ENCODE measurements at places on chromosomes 2 and 18. TPM values are rescaled to one million over a fixed set of nuclear protein-coding genes. Genes with fewer than 3 reads are reported as not detected.

IL36B gene
- total RNA-seq: not detected

VIL1 gene
- total RNA-seq: 0.76 TPM

FN1 gene
- total RNA-seq: 1,161 TPM

ERFE gene
- 0.43 TPM for total RNA-seq

SETBP1 gene
- total RNA-seq: 38.8 TPM

PRKAG3 gene
- not detected for total RNA-seq

SULT1C3 gene
- total RNA-seq: not detected

HOXD12 gene
- total RNA-seq: not detected

- no peak for DNase-seq
These were observed 36.6 kb downstream of the RPL31 start for GRCh38 chr2:101038455-101039255.

DNA sequence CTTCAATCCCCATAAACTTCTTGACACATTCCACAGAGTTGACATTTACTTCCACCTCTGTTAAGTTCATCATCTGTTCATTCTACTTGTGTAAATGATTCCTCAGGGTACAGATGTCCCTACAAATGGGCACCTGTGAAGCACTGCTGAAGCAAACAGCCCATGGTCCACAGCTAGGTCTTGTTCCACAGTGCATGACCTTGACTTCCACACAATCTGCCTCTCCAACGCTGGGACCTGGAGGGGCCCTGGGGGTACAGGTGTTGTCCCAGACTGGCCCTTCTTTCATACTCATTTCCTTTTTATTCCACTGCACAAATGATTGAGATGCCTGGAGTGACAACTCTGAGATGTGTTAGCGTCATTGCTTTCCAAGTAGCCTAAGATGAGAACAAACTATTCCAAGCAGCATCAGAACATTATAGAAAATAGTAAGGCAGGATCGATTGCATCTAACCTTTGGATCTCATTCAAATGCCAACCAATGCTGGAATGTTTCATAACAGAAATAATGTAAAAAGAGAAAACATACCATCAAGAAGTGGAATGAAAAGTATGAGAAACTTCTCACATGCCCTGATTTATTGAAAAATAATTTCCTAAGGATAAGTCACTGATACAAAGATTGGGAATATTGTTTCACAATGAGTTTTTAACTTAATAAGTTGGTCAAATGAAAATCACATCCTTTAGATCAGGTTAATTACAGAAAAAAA is 31.2 kb downstream of the PIEZO2 start:
- no peak for DNase-seq

- no peak for DNase-seq
These were observed 17.4 kb upstream of the CHAC2 start for GRCh38 chr2:53750041-53750768.

- DNase-seq: no peak
These were observed 23.7 kb downstream of the FAM178B start for GRCh38 chr2:96962567-96963203.

GRCh38 chr2:169119123-169119760 is 49.9 kb downstream of the DHRS9 start:
- no peak for DNase-seq

DNA sequence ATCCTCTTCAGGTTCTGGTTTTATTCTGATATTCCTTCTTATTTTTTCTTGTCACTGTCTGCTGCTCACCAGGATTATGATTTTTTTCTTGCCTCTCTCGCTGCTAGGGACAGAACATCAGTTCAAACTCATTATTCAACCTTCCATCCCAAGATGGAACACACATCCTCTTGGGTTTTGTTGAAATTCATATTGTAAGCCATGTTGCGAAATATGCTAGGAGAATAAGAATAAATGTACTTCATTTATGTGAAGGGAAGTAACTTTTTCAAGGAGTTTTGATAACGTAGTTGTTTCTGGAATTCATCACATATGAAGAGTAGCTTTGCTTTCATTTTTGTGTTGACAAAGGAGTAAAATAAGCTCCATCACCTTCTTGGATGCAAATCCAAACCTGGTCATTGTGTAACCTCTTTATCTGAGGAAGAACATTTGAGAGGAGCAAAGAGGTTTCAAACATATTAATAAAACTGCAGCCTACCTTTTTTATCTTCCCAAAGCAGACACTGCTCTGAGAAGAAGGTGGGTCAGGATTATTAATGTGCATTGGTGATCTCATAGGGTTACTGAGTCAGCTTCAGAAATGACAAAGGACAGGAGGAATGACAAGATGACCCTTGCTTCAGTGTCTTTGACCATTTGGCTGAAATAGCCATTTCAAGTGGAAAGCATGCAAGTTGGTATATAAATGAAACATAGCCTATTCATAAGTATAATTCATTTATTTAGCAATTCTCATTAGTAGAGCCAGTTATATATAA is 280.0 kb downstream of the GULP1 start:
- DNase-seq: no peak

DNA sequence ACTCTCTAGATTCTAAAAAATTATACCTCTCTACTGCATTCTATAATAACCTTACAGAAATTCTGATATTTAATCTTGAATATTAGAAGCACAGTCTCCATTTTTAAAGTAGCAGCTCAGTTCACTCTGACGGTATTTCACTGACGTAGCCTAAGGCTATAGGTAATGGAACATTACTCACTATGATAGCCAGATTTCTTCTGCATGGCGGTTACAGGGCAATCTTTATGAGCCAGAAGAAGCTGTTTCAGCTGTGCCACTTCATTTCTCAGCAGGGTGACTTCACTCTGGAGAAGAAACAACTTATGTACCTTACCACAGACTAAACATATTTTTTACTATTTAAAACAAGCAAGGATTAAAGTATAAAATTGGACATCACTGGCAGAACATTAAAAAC is 75.3 kb upstream of the CHN1 start:
- DNase-seq: no peak

DNA sequence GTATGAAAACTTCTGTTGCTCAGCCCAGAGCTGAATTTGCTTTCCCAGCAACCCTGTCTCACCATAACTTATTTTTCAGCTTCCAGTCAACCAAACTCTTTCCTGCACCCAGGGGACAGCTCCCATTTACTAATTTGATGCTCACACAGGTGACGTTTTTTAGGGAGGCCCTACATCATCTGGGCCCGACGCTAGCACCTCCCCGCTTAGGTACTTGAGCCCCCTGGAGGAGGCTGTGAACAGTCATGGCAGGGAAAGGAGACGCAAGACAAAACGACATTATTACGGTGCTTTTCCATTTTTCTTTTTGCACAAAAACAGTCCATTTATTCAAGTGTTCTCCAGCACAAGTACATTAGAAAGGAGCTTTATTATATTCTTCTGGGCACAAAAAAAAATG is 59.2 kb upstream of the POMC start:
- DNase-seq: no peak

GRCh38 chr18:67402543-67402942 is 114.0 kb downstream of the DSEL start:
- no peak for DNase-seq

- DNase-seq: no peak
These were observed 178.1 kb downstream of the NCKAP5 start for GRCh38 chr2:133390156-133390555.

GRCh38 chr2:229633556-229633955 is 80.8 kb downstream of the DNER start:
- DNase-seq: no peak

DNA sequence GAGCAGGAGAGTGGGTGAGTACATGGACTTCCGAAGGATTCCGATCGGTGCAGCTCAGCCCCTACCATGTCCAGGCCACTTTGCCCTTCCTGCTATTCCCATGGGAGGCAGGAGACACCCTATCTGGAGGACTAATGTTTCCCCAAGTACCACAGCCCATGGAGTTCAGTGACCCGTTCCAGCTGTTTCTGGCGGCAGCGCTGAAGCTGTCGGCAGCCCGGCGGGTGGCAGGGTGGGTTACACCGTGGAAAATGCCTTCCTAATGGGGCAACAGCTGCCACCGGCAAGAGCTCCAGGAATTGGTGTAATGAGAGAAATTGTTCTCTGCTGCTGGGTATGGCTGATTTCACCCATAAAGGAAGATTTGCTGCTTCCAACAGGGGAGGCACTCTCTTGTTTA is 98.3 kb downstream of the MYCN start:
- DNase-seq: peak; percentile 38

GRCh38 chr18:21439431-21439846 is 161.1 kb downstream of the ESCO1 start:
- no peak for DNase-seq

GRCh38 chr2:239457586-239458445 is 57.0 kb upstream of the HDAC4 start:
- peak; percentile 8 for DNase-seq

- no peak for DNase-seq
These were observed 338.4 kb upstream of the SLC39A10 start for GRCh38 chr2:195318440-195319111.

- no peak for DNase-seq
These were observed 27.6 kb upstream of the NEMP2 start for GRCh38 chr2:190562121-190562520.

- peak; percentile 81 for DNase-seq
These were observed 1.3 kb downstream of the PKP4 start for GRCh38 chr2:158457826-158458616.

DNA sequence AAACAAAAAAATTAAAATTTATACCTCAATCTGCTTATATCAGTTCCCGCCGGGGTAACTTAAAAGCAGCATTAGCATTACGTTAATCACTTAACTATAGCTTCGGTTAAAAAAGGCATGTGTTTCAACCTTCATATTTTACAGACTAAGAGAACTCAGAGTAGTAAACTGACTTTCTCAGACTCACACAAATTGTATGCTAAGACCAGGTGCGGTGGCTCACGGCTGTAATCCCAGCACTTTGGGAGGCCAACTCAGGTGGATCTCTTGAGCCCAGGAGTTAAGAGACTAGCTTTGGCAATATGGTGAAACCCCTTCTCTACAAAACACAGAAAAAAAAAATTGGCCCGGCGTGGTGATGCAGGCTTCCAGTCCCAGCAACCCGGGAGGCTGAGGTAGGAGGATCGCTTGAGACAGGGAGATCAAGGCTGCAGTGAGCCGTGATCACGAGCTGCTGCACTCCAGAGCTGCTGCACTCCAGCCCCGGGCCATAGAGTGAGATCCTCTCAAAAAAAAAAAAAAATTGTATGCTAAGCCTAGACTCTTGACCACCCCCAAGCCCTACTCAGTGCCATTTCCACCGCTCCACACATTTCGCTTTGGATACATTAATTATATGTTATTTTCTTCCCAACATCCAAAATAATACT is 2.4 kb downstream of the HNRNPLL start:
- no peak for DNase-seq

GRCh38 chr18:58067601-58068000 is 23.6 kb downstream of the NEDD4L start:
- no peak for DNase-seq

DNA sequence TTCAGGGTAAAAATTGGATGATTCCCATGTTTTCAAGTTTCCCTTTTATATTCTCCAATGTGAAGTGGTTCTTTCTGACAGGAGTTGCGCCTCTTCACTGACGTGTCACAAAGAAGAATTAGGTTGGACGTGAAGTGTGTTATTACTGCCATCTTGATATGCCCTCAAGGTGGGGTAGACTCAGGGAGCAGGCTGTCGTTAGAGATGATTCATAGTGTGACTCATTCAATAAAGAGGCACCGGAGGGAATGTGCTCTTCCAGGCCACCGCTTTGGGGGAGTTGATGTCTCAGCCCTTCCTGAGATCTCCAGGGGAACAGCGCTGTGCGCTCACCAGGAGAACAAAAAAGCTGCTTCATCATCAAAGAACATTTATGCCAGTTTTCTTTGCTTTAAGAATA is 3.6 kb upstream of the DGKD start:
- peak; percentile 39 for DNase-seq

GRCh38 chr2:28318462-28319117 is 74.1 kb upstream of the FOSL2 start:
- DNase-seq: no peak

GRCh38 chr2:88227446-88227845 is 57.3 kb downstream of the THNSL2 start:
- DNase-seq: no peak

- DNase-seq: no peak
These were observed 58.6 kb upstream of the OSR1 start for GRCh38 chr2:19416784-19417684.

DNA sequence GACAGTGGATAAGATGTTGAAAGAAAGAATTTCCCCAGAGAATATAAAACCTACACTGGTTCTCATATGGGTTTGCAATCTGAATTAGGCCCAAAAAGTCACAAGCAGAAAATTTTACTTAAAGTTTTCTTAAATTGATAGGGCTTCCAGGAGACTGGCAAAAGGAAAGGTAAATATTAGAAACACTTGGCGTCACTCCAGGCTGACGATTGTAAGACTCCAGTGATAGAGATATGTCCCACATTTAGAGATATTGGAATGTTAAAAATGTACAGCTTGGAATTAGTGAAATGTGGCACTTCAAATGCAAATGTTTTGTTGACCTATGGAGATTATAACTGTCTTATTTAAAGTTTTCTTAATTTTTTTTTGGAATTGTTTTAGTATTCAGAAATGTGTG is 14.0 kb downstream of the YIPF4 start:
- no peak for DNase-seq

DNA sequence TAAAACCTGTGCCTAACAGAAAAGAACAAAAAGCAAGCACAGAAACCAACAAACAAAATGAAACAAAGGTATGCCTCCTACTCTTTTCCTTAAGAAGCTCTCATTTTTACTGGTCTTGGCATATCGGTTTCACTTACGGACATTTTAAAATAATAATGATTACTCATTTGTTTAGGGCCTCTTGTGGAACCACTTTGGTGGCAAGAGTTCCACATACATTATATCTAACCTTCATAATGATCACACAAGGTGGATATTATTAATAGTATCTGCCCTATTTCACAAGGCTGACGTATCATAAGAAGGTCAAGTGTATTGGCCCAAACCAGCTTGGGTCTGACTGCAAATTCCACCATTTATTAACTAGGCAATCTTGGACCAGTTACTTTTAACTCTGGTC is 304.7 kb downstream of the TCF4 start:
- DNase-seq: no peak

DNA sequence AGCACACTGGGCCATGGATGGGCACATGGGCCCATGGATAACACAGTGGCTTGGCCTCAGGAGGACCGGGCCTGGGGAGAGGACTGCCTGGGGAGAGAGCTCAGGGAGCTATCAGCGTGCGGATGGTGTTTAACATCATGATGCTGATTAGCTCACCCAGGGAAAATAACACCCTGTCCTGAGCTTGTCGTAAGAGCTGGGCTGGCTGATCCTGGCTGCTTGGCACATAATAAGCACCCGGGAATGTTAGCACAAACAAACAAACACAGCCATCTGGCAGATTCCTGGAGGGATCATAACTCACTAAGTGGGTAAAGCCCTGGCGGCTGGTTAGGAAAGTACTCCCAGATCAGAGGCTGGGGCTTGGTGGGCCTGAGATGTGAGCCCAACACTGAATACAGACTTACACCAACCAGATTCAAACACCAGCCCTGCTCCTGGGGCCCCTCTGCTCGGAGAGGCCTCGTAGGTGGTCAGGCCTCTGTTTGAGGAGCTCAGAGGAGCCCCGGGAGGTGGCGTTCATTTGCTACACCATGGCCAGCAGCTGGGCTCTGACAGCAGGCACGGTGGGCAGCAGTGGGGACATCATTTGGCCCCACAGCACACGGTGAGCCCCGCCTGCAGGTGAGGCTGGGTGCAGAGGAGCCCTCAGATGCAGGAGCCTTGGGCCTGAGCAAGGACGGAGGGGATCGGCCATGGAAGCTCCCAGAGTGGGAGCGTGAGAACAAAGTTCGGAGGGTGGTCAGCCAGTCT is 193.4 kb upstream of the HDAC4 start:
- DNase-seq: peak; percentile 31

GRCh38 chr2:126882736-126883665 is 15.7 kb upstream of the TEX51 start:
- no peak for DNase-seq
